ENCODE measurements at places on chromosomes 6 and 20.

GRCh38 chr6:80182308-80182707 is 75.8 kb downstream of the BCKDHB start:
- DNase-seq = no peak

GRCh38 chr6:158708239-158708638 is 58.4 kb downstream of the SYTL3 start:
- no peak for DNase-seq

DNA sequence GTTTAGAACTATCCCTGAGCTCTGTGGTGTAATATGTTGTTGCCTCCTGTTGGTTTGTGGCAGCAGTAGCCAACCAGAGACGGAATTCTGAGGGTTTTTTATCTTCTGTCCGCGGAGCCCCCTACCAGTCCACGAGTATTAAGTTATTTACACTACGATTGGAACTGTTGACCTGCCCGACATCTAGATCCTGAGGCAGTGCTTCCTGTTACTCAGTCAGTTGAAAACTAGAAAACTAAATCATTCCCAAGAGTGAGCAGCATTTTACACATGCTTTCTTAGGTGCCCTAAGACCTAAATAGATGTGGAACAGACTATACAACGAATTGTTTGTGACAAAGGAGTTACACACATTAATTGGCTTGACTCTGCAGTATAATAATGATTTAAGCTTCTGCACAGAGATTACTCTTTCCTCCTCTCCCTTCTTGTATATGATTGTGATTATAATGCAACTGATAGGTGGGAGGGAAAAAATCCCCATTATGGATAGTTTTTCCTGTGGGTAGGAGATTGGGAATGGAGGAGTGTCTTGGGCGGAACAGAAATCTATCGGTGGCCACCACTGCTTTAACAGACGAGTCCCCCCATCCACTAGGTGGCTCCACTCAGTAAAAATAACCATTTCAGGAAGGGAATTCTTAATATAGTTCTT is 1.7 kb downstream of the LOC128125822 start:
- DNase-seq = peak; percentile 51

GRCh38 chr6:3825331-3825831 is 23.8 kb upstream of the FAM50B start:
- no peak for DNase-seq

DNA sequence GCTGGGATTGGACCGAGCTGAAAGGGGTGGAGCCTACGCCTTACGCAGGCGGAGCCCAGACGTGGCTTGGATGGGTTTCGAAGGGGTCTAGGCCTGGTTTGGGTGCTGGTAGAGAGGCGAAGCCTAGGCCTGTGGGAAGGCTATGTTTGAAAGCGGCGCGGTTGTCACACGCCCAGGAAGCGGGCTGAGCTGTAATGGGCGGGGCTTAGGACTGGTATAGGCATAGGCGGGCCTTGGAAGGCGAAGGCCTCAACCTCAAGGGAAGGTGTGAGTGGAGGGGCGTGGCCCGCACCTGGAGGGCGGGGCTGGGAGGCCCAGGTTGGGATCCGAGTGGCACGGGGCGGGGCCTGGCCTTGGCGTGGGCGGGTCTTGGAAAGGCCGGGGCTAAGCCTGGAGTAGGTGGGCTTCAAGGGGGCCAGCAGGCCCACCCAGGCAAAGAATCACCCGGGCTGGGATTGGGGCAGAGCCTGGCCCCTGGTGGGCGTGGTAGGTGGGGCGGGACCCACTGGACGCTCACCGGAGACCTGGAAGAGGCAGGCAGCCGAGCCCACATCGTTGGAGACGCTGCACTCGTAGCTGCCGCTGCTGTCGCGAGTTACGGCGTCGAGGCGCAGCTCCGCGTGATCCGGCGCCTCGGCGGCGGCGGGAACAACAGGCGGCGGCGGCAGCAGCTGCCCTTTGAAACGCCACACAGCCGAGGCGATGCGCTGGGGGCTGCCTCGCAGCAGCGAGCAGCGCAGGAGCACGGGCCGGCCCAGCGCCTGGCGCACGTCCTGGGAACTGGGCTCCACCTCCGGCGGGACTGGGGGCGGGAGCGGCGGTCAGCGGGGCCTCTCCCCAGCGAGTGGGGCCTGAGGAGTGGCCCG is 49.0 kb downstream of the MDGA1 start:
- peak; percentile 25 for DNase-seq

- no peak for DNase-seq
Observed at GRCh38 chr6:48024956-48025355, 86.0 kb downstream of the PTCHD4 start.

DNA sequence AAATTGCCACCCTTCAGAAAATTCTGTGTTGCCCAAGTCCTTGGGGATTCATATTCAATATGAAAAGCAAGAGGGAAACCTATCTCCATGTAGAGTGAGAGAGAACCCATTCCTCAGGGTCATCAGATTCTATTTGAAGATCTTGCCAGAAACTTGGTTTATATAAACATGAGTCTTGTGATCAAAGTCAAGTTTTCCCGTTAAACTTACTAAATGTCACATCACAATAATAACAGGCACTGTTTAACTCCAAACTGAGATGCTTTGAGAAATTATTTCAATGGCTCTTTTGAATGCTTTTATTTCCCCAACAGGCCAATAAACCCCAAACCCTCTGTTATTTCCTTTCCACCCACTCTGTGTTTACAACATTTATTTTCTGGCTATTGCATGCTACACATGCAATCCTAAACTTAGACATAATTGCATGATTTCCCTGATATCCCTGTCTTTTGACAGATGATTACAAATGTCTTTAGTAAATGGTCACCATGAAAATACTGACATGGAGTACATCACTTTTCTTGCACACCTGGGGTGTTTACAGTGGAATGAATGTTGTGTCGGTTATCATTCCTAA is 31.1 kb upstream of the SSTR4 start:
- DNase-seq = no peak

DNA sequence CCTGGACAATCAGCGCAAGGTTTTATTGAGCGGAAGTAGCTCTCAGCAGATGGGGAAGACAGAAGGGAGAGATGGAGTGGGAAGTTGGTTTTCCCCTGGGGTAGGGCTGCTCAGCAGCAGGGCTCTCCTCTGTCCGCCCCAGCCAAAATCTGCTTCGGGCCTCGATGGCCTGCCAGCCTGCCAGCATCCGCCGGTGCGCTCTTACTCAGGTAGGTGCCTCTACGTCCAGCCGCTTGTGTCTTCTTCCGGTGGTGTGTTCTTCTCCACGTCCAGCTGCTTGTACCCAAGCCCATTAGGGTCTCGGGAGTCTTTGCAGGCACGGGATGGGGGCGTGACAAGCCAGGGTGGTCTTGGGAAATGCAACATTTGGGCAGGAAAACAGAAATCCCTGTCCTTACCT is 1340.0 kb upstream of the MAP3K7 start:
- no peak for DNase-seq

DNA sequence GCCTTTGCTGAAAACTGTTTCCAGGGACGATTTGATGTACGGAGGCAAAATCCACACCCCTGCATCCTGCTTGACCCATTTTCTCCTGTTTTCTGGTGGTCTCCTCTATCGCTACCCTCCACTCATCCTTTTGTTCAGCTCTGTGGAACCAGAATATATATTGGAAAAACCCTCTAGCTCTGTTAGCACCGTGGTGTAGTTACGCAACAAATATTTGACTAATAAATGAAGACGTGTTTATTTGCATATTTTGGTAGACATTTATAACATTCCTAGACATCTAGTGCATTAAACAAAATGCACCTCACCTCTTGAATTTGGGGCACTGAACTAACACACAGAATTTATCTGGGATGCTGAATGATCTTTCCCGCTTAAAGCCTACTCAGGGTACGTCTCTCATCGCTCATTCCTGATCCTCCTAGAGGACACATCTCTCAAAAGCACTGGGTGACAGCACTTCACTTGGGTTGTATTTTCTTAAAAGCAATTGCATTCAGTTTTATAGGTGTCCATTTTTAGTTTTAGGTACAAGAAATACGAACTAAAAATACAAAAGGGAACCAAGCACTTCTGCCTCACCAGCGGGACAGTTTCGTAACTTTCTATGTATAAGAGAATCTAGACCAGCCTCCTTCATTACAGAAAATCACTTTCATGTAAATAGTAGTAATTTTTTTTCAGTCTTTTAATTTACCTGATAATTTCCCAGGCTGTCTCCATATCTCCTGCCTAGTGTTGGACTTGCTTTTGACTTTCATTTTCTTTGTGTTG is 59.2 kb downstream of the SNRNP48 start:
- no peak for DNase-seq

- no peak for DNase-seq
Observed at GRCh38 chr6:23875006-23875405, 251.0 kb upstream of the NRSN1 start.

DNA sequence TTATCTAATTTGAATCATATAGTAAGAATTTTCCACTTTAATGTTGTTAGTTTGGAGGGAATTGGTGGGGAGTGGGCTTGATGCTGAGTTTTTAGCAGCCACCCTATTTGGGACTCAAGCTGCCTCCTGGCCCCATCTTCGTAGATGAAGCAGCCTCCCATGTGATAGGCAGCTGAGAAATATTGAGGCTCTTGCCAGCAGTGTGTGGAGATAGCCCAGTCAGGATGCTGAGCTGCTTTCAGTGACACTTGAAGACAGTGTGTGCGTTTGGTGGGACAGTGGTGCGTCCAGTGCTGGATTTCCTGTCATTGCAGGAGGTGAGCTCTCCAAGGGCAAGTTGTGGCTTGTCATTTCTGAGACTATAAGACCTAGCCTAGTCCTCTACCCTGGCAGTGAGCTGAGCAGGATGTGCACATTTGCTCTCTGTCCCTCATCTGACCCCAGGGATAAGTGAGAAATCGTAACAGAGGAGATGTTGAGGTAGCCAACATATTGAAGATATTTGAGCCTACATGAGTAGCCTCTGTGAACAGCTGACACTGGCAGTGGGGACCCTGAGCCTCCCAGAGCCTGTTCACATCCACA is 47.9 kb upstream of the RNF8 start:
- DNase-seq = no peak

GRCh38 chr20:40960521-40960956 is 68.1 kb upstream of the TOP1 start:
- no peak for DNase-seq

GRCh38 chr6:129317931-129318820 is 391.8 kb downstream of the ARHGAP18 start:
- no peak for DNase-seq

- no peak for DNase-seq
Observed at GRCh38 chr20:50680105-50680960, 11.0 kb downstream of the RIPOR3 start.

DNA sequence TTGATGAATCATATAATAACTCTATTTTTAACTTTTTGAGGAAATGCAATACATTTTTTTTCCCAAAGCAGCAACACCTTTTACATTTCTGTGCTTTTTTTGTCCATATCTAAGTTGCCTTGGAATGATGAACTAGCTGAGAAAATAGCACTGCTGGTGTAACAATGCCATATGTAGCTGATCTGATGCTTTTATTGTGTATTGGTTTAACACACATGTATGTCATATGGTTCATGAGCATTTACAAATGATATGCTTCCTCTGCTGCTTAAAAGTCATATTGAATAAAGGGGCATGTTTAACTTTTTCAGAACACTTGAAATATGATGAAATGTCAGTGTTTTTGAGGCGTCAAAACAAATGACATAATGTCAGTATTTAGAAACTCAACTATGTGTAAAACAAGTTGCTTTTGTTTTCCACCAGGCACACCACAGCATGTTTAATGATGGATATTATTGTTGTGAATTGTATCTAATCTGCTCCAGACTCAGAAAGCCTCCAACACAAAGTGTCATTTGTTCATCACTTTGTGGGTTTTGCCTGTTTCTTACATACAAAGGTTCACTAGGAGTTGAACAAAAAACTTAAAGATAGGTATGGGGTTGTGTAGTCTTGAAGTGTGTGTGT is 775.8 kb upstream of the FLRT3 start:
- DNase-seq = no peak

DNA sequence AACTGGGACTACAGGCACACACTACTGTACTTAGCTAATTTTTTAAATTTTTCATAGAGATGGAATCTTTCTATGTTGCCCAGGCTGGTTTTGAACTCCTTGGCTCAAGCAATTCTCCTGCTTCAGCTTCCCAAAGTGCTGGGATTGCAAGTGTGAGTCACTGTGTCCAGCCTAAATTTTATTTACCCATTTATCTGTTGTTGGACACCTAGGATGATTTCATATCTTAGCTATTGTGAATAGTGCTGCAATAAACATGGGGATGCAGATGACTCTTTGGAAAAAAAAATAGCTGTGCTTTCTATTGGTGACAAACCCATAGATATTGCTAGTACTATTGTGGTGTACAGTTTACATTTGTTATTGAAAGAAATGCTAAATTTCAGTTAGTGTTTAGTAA is 19.6 kb upstream of the SYNCRIP start:
- DNase-seq = no peak

DNA sequence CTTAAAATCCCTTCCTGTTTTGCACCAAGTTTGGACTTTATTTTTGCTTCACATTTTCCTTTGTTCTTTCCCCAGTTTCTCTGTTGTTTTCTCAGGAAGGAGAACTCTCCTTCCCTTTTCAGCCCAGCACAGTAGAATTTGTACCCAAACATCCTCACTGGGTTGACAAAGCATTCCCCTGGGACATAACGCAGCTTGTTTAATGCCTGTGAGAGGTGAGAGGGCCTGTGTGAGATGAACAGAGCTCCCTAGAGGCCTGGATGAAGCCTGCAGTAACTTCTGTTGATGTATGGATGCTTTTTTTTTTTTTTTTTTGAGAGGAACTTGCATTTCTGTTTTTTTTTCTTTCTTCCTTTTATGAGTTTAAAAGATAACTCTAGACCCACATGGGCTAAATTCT is 104.9 kb upstream of the SLC22A23 start:
- DNase-seq = no peak

DNA sequence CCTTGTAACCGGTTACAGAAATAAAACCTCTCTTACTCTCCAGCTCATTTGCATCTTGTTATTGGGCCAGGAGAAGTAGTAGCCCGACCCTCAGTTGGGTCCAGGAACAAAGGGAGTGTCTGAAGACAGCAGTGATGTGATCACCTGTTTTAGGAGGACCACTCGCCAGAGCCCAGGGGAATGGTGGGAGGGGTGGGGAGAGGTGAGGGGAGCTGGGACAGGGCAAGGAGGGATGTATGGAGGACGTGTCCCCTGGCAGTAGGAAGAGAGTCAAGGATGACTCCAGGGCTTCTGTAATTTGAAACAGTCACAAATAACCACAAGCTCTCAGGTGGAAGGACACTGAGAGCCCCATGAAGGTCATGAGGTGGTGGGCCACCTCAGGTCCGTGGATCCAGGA is 1.4 kb upstream of the PCMTD2 start:
- no peak for DNase-seq

DNA sequence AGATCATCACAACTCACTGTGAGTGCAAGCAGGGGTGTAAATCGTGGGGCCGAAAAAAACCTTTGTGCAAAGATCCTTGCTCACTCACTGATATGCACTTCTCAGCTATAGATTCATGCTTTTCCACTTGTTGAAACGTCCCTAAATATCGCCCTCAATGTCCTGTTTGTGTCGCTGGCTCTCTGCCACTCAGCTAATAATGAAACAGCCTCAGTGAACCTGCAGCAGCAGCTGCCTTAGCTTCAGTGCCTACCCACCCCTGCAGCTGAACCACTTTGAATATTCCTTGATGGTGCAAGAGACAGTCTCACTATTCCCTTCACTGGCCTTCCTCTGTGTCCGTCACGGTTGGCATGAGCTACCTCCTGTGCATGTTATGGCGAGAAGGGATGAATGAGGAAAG is 128.9 kb upstream of the NAA20 start:
- no peak for DNase-seq

Data from central memory CD4-positive, alpha-beta T cell (primary cell).